Hypothalamus (tissue), 51 donors: ENCODE measurements at places on chromosomes 2 and 18.
A peak's percentile ranks its signal among the peaks of the same experiment; 100 is the strongest.

GRCh38 chr2:6574121-6574520, 291.6 kb downstream of the CMPK2 start:
- no peak for DNase-seq

DNA sequence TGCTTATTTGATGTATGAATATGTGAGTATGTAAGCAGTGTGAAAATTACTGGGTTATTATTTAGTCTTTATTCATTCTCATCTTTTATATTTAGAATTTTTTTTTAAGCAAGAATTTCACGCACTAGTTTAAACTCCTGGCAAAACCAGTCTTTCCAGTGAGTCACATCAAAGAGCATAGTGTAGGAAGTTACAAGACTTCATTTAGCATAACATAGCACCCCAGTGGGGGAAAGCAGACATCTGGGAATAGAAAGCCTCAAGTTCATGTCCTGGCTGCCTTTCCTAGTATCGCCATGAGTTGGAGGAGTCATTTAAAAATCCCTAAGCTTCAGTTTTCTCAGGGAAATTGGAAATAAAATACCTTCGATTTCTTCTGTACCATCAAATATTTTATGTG, 408.3 kb downstream of the NUP35 start:
- DNase-seq: no peak

DNA sequence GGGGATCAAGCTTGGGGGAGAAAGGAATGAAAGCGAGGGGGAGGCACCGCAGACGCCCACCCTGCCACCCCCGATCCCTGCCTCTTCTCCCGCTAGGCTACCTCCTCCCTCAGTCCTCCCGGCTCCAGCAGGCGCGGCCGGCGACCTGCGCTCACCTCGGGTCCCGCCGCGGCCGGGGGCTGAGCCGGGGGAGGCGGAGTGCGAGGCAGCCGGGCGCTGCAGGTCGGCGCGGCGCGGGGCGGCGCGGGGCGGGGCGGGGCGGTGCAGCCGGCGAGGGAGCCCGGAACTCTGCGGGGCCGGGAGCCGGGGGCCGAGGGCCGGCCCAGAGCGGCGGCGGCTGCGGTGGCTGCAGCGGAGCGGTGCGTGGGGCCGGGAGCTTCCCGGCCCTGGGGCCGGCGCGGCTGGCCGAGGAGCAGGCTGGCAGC, 477 bp downstream of the ACVR1 start:
- DNase-seq: peak; percentile 74

DNA sequence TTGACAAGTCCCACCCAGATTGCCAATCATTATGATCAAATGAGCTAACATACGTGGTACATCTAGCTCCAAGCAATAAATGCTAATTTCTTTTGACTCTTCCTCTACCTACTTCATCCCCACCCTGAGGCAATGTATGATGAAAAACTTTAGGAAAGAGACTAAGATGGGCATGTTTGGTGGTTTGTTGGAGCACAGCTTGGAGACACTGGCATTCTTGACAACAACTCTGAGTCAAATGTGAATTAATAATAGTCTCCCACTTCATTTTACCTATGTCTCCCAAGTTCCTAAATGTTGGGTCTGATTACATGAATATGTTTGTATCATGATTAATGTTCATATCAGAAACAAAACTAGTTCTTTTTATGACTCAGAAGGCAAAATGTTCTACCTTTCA, 36.6 kb downstream of the EXOC6B start:
- no peak for DNase-seq

DNA sequence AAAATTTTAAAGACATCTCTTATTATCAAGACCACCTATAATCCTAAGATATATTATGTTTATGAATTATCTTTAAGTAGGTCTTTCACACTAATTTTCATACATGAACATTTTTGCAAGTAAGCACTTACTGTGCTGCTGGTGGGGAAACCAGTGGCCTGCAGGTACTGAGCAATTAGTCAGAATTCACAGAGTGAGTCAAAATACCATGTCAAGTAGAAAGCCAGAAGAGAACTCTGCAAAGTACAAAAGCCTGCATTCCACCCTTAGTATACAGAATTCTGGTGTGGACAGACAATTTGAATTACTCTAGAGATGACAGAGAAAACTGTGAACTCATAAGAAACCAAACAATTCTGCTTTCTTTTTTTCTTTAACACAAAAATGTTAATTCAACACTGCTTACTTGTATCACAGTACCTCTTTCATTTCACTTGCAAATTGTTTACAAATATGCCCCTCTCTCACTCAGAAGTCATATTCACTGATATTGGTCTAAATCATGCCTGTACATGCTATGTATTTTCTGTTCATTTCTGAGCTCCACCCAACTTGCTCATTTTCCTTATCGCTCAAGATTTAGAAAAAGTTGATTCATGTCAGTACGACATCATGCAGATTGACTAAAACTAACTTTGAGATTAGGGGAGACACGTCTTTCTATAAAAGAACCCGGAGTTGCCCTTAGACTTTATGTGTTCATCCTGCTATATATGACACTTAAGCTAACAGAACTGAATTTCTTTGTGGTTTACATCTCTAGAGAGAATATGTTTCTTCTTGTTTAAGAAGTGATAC, 182.9 kb downstream of the IKZF2 start:
- DNase-seq: no peak

DNA sequence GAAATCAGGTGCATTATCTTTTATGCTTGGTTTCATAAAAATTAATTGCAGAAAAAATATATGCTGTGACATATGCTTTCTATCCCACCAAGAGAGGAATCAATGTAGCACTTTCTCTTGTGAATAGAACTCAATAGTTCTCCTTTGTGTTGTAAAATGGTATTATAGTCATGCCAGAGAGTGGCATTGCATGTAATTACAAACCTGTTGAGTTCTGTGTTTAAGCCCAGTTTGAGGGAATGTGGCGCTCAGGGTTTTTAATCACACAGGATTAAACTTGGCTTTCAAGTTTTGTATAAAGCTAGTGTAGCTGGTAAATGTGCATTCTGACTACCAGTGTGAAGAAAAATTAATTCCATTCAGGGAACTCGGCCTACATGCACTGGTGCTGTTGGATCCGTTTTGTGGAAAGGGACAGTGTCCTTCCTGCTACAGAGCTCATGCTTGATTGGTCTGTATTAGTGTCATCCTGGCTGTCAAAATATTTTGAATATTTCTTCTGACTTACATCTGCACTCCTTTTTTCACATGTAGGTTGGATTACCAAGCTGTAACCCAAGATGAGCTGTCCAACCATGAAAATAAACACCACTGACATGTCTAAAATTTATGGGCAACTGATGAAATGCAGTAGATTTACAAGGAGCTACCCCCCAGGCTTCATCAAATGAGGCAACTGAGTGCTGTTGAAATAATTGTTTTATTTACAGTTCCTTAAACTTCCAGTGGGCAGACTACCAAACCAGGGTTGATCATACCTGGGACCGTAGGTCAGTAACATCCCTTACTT, 80.3 kb downstream of the SLC4A3 start:
- DNase-seq: no peak

- DNase-seq: no peak
Observed at GRCh38 chr2:45237850-45238542, 228.7 kb upstream of the SIX2 start.

DNA sequence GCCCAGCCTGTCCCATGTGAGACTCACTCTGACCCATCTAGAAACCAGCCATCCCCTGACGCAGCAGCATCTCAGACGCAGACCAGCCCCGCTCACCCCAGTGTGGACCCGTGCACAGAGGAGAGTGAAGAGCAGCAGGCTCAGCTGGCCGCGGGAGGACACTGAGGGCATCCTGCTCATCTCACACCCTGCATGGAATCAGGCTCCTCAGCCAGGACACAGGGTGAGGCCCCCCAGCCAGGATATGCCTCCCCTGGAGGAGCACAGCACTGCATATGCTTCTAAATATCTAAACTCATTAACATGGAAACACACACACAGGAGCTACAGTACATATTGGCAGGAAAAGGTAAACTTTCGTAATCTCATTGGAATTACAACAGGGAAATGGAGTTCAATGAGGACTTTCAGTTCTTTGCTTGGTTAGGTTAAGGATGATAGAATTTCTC, 34.4 kb downstream of the NEMP2 start:
- no peak for DNase-seq

GRCh38 chr18:68181956-68182355, 533.0 kb downstream of the TMX3 start:
- no peak for DNase-seq

DNA sequence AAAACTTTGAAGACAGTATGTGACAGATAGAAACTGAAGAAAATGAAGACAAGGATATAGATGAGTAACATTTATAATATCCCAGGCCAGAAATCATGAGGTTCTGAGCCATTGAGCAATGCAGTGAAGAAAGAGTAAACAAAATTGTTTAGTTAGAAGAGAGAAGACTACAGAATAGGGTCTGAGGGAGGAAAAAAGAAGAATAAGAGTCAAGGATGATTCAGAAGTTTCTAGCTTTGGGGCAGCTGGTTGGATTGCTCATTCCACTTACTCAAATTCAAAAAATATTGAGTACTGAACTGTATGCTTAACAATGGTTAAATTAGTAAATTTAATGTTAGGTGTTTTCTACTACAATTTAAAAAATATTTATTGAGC, 155.0 kb upstream of the OTX1 start:
- no peak for DNase-seq

- DNase-seq: no peak
Observed at GRCh38 chr18:11994703-11995444, 13.6 kb downstream of the IMPA2 start.

- no peak for DNase-seq
Observed at GRCh38 chr2:239630618-239631286, 229.9 kb upstream of the HDAC4 start.

GRCh38 chr2:1538663-1539062, 125.4 kb downstream of the TPO start:
- no peak for DNase-seq

DNA sequence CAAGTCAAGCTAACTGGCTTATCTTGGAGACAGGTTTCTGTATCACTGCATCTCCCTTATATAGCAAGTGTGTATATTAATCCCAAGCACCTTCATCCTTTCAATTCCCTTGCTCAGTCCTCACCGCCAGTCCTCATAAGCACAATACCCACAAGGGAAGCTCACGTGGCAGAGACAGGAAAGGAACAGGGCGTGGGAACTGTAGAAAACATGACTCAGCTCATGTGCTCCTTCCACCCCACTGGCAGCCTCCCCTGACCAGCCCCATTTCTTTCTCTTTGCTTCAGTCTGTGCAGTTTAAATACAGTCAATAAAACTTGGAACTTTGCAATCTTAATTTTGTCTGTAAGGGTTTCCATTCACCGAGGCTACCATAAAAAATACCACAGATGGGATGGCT, 36.5 kb upstream of the CDH19 start:
- DNase-seq: no peak

DNA sequence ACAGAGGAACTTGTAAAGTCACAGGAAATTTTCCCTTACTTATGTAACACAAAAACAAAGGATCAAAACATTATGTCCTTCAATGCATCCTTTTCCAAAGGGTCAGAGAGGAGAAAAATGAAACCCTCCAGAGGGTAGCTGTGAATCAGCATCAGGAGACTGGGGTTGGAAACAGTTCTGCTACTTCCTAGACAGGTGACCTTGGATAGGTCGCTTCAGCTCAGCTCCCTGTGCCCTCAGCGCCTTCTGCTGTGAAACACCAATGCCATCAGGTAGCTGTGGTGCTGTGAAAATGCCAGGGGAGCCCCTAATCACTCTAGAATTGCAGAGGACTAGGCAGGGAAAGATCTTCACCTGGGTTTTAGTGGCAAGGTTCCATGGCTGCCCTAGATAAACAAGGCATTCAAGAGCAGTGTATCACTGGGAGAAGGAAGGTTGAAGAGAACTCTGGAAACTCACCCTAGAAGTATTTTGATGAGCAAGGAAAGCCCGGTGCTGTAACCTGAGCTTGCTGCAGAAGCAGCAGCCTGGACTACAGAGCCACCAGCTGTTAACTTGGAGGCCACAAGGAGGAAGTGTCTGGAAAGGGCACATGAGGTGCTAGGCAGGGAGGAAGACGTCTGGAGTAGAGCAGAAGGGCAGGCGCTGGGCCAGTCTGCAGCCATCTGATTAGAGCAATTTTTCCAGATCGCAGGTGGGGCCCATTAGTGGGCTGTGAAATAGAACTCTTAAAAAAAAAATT, 100.7 kb upstream of the MCFD2 start:
- no peak for DNase-seq

DNA sequence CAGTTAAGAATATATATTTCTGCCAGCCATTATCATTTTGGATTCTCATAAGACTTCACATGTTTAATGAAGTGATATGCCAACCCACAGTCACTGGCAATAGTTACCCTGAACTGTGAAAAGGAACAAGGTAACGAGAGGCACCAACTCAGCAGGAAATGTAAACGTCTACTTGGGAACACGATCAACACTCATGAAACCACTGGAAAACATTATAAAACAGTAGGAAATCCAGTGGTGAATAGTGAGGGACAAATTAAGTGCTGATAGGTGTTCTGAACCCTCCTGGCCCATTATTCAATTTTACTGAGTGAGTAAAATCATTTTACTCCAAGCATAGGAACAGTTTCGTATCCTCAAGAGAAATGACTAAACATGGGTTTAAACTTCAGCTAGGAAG, 17.1 kb downstream of the CCDC68 start:
- DNase-seq: no peak

- DNase-seq: no peak
Observed at GRCh38 chr18:62505669-62506494, 16.9 kb upstream of the ZCCHC2 start.

- no peak for DNase-seq
Observed at GRCh38 chr18:55579501-55580270, 8.3 kb downstream of the TCF4 start.

DNA sequence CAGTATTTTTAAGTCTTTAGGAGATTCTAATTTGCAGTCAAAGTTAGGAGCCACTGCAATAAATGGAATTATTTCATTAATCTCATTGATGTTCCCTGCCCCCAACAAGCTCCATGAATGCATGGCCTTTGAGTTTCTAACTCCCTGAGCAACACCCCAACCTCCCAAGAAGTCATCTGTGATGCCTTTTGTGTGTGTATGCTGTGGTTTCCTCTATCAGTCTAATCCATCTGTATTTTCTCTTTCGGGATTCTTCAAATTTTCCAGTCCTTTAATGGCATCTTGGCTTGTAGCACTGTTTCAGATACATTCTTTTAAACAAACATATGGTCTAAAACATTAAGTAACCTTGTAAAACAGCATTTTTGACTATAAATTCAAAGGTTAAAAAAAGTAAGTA, 16.8 kb downstream of the SERPINB10 start:
- no peak for DNase-seq

GRCh38 chr2:216837740-216838139, 22.1 kb downstream of the TNP1 start:
- no peak for DNase-seq

DNA sequence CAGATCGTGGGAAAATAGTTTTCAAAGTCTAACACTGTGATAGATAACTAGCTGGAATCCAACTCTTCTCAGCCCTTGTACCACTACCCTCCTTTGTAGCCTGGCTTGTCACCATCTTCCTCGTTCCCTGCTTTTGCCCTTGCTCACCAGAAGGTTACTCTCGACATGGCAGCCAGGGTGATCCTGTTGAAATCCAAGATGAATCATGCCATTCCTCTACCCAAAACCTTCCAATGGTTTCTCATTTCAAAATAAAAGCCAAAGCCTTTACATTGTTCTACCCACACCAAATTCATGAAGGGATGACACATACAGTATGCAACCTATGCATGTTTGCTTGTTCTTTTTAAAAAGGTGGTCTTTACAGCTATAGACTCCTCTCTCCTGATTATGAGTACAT, 45.7 kb downstream of the STAT4 start:
- no peak for DNase-seq
